KG1 (cell line): ENCODE measurements at places on chromosomes 3 and 15.

- no peak for DNase-seq
Measured at GRCh38 chr3:172461530-172462138, 13.4 kb upstream of the GHSR start.

GRCh38 chr3:152638707-152639450 lies 196.1 kb upstream of the P2RY1 start:
- no peak for DNase-seq

DNA sequence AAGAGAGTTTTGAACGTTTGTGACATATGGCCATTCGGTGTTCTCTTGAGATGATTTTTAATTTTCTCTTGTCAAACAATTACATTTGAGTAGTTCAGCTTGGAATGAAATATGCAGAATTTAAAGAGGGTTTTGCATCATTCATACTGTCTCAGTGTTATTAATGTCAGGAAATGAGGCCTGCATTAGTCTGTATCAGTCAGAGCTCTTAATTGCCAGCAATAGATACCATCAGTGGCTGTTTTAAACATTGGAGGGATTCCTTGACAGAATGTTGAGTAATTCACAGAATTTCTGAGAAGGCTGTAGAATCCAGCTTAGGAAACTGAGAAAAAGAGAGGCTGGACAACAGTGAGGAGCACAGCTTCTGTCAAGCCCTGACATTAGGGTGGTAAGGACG lies 722.0 kb downstream of the NR2F2 start:
- DNase-seq = no peak

- no peak for DNase-seq
Measured at GRCh38 chr3:94156626-94157025, 93.8 kb downstream of the NSUN3 start.
